ENCODE measurements at places on chromosomes 4 and X.

DNA sequence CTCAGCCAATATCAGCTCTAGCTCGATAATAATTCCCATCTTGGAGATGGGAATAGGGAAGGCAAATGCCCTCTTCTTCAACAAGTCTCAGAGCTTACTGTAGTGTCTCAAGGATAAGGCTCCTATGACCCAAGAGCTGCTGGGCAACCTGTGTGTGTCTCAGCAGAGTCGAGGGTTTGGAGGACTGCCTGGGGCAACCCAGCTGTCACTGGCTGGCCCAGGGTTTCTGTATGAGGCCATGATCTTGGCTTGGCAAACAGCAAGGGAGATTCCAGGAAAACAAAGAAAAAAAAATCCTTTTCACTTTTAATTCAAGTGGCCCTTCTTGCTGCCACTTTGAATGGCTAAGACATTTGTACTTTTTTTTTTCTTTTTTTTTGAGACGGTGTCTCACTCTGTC lies 34.4 kb downstream of the TMSB4X start:
- H3K27ac ChIP-seq, result no peak overlapping the region
- H3K36me3 ChIP-seq, result no peaks in the 10 kb centered on the region

DNA sequence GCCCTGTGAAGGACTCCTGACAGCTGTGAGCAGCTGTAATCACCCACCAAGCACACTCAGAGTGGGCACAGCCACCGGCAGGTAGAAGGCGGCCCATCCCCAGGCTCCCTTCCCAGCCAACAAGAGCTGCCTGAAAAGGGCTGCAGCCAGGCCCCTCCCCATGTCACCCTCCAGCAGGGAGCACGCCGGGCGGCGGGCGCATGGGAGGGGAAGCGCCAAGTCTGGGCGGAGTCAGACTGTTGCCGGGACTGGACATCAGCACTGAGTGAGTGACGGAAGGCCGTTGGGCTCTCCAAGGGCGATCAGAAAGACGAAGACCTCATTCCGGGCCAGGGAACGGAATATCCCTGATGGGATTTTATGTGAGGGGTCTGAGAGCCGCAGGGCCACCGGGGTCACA lies 82.1 kb downstream of the PPP2R2C start:
- no peaks in the 10 kb centered on the region for H3K27me3 ChIP-seq
- H3K36me3 ChIP-seq, result no peaks in the 10 kb centered on the region
- DNase-seq, result peak; percentile 65
- no peak overlapping the region for H3K27ac ChIP-seq
- H3K4me3 ChIP-seq, result no peak overlapping the region
- H3K4me1 ChIP-seq, result peaks cover 8% of the 10 kb centered on the region

- no peak for DNase-seq
- no peaks in the 10 kb centered on the region for H3K36me3 ChIP-seq
- H3K4me3 ChIP-seq, result no peak overlapping the region
Measured at GRCh38 chr4:169236873-169237626, 33.7 kb downstream of the SH3RF1 start.

GRCh38 chrX:22081475-22082092 lies 49.5 kb downstream of the PHEX start:
- H3K4me3 ChIP-seq, result no peak overlapping the region
- no peaks in the 10 kb centered on the region for H3K36me3 ChIP-seq
- H3K4me1 ChIP-seq, result no peaks in the 10 kb centered on the region
- no peaks in the 10 kb centered on the region for H3K27me3 ChIP-seq

GRCh38 chr4:7708981-7709380 lies 230.7 kb downstream of the AFAP1 start:
- no peak for DNase-seq
- no peak overlapping the region for H3K4me3 ChIP-seq
- no peak overlapping the region for H3K27ac ChIP-seq
- peaks cover 34% of the 10 kb centered on the region for H3K4me1 ChIP-seq

GRCh38 chrX:88146577-88146976 lies 600.4 kb upstream of the CPXCR1 start:
- H3K27ac ChIP-seq, result no peak overlapping the region
- no peaks in the 10 kb centered on the region for H3K36me3 ChIP-seq
- H3K4me3 ChIP-seq, result no peak overlapping the region
- no peaks in the 10 kb centered on the region for H3K4me1 ChIP-seq

- H3K36me3 ChIP-seq, result no peaks in the 10 kb centered on the region
- no peak for DNase-seq
- no peak overlapping the region for H3K4me3 ChIP-seq
Measured at GRCh38 chrX:119501511-119502148, 33.4 kb downstream of the SLC25A5 start.

- H3K27me3 ChIP-seq, result no peaks in the 10 kb centered on the region
- DNase-seq, result no peak
- peaks cover 10% of the 10 kb centered on the region for H3K4me1 ChIP-seq
- H3K36me3 ChIP-seq, result no peaks in the 10 kb centered on the region
Measured at GRCh38 chr4:75172551-75172950, 239.6 kb downstream of the PARM1 start.

GRCh38 chr4:22515888-22516541 lies at the start of gene ADGRA3:
TSS of gene ADGRA3 (minus strand) at chr4:22516066. CDS start at chr4:22515784, 282 bp downstream.
- peak within 1 kb of the TSS; percentile 84 for H3K4me3 ChIP-seq
- H3K4me1 ChIP-seq, result peaks cover 8% of the 10 kb centered on the region
- no peaks in the 10 kb centered on the region for H3K36me3 ChIP-seq
- peaks cover 5% of the 10 kb centered on the region for H3K27me3 ChIP-seq
- DNase-seq, result peak; percentile 91

DNA sequence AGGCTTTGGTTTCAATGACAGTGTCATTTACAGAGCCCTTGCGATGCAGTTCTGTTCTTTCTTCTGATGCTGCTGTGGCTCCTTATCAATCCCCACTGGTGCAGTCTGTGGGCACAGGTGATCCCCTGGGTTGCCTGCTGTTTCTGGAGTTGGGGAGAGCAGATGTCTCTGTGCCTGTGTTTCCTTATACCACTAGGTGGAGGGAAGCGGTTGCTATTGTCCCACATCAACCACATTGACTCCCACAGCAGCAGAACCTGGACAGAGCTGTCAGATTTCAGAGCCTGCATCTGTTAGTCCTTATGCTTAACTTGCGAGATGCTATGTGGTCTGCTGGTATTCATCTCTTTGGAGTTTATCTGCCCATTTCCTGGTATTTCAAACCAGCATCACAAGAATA lies 57.7 kb downstream of the NEIL3 start:
- H3K4me1 ChIP-seq, result no peaks in the 10 kb centered on the region
- H3K4me3 ChIP-seq, result no peak overlapping the region

GRCh38 chrX:120242813-120243212 lies 7.8 kb upstream of the ZBTB33 start:
- DNase-seq, result no peak
- H3K4me1 ChIP-seq, result no peaks in the 10 kb centered on the region
- H3K27ac ChIP-seq, result no peak overlapping the region
- no peaks in the 10 kb centered on the region for H3K36me3 ChIP-seq

DNA sequence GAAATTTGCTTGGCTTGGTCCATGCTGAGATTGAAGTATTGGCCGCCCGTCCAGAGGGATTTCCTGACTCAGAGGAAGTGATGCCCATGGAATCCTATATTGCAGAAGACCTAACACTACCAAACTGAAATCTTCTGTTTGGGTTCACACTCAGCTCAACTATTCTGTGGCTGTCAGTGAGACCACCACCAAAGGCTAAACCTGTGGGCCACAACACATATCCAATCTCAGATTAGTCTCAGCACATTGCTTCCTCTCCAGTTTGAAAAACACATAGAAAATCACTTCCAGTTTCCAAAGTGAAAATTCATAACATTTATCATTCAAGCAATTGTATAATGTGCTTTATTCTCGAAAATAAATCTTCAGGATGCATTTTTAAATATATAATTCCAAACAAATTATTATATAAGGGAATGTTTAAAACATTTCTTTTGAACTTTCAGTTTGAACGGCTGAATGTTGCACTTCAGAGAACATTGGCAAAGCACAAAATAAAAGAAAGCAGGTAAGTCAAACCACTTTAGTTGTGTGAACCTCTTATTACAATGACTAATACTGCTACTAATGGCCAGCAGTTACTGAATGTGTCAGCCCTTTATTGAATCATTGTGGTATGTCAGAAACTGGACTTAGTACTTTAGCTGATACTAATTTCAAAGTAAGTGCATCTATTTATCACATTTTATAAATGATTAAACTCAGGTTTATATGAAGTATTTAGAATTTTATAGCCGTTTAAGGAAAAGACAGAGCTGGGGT lies 37.0 kb downstream of the GUCY1A1 start:
- H3K27me3 ChIP-seq, result no peaks in the 10 kb centered on the region
- H3K36me3 ChIP-seq, result no peaks in the 10 kb centered on the region
- H3K4me1 ChIP-seq, result peaks cover 5% of the 10 kb centered on the region
- DNase-seq, result no peak

GRCh38 chr4:67721770-67722597 lies 21.0 kb upstream of the UBA6 start:
- H3K4me3 ChIP-seq, result no peak overlapping the region
- no peaks in the 10 kb centered on the region for H3K27me3 ChIP-seq
- peak; percentile 28 for DNase-seq
- H3K27ac ChIP-seq, result no peak overlapping the region
- H3K4me1 ChIP-seq, result peaks cover 6% of the 10 kb centered on the region

DNA sequence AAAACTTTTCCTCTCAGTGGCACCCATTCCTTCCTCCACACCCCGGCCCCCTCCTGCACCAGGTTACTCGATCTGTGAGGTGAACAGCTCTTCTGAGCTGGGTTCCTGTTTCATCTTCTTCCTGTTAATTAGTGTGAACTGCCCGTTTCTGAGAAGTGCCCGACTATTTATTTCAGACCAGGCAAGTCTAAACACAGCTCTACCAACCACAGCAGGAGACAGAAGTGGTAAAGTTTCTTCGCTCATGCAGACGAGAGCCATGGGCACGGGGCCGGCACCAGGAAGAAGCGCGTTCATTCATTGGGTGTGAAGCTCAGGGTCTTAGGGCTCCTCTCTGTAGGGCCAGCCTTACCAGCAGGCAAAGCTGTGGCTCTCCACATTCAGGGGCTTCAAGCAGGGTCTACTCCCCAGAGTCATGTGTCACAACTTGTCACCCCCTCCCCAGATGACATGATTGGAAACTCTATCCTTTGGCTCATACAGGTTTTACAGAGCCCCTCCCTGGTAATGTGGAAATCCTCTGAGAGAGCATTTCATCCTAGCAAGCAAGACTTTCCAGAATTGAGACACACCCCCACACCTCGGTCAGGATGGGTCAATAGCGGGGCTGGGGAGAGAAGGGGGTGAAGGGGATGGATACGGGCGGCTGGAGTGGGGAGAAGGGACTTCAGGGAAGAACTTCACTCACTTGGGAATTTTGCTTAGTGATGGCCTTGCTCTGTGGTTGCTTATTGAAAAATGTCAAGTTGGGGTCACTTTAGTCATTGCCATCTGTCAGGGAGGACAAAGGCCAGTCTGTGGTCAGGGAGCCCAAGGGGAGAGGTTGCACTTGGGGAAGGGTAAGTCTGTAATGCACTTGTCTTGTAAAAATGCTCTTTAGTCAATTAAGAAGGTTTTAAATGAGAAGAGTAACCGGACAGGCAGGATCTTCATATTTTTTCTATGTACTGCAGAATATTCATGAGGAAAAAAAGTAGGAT lies 121.6 kb upstream of the TRIM2 start:
- DNase-seq, result no peak
- H3K4me1 ChIP-seq, result peaks cover 19% of the 10 kb centered on the region
- no peak overlapping the region for H3K4me3 ChIP-seq
- H3K36me3 ChIP-seq, result no peaks in the 10 kb centered on the region
- H3K27me3 ChIP-seq, result no peaks in the 10 kb centered on the region

GRCh38 chr4:69749771-69750170 lies 10.6 kb downstream of the SULT1B1 start:
- no peak overlapping the region for H3K4me3 ChIP-seq
- H3K27me3 ChIP-seq, result no peaks in the 10 kb centered on the region
- no peak overlapping the region for H3K27ac ChIP-seq
- H3K4me1 ChIP-seq, result no peaks in the 10 kb centered on the region
- H3K36me3 ChIP-seq, result no peaks in the 10 kb centered on the region
- DNase-seq, result no peak

- no peak for DNase-seq
- no peak overlapping the region for H3K27ac ChIP-seq
- no peak overlapping the region for H3K4me3 ChIP-seq
Measured at GRCh38 chr4:140395668-140396067, 22.2 kb downstream of the SCOC start.

GRCh38 chr4:67568820-67569219 lies 10.3 kb downstream of the STAP1 start:
- DNase-seq, result no peak
- H3K4me1 ChIP-seq, result no peaks in the 10 kb centered on the region
- no peaks in the 10 kb centered on the region for H3K36me3 ChIP-seq
- H3K4me3 ChIP-seq, result no peak overlapping the region
- no peak overlapping the region for H3K27ac ChIP-seq
- H3K27me3 ChIP-seq, result no peaks in the 10 kb centered on the region

DNA sequence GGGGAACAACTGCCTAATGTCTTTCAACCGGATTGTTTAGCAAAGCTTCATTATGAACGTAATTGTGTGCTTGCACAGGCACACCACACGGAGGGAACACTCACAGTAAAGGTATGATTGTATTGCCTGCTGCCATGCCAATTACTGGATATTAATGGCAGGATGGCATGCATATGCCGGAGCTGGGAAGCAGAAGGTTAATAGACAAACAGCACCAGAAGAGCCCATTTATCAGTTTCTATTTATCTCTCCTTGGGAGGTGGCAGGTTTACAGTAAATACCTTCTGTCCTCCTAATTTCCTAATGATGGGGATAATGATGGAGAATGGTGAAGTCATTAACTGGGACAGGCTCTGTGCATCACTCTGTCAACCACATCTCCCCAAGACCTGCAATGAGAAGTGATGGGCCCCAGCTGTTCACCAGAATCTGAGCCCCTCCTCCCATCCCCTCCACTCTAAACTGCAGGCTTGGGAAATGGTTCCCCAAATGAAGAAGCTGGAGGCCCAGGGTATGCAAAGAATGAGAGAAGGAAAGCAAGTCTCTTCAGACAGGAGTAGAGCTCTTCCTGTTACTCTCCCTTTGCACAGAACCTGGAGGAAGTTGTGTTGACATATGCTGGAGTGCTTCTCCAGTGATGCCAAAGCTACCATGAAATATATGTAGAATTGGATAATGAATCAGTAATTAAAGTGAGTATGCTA lies 160.8 kb downstream of the NAA11 start:
- no peaks in the 10 kb centered on the region for H3K27me3 ChIP-seq
- H3K4me3 ChIP-seq, result no peak overlapping the region
- no peaks in the 10 kb centered on the region for H3K36me3 ChIP-seq
- no peak overlapping the region for H3K27ac ChIP-seq
- no peak for DNase-seq

DNA sequence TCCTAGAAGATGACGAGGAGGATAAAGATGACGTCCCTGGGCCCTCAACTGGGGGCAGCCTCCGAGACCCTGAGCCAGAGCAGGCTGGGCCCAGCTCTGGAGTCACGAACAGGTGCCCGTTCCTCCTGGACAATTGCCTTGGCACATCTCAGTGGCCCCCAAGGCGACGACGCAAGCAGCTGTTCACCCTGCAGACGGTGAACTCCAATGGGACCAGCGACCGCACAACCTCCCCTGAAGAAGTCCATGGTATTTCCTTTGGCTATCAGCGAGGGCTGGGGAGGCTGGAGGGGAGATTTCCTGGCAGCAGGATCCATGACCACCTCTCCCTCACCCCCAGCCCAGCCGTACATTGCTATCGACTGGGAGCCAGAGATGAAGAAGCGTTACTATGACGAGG lies 11.9 kb downstream of the USP11 start:
- no peak overlapping the region for H3K27ac ChIP-seq
- no peaks in the 10 kb centered on the region for H3K27me3 ChIP-seq
- H3K4me3 ChIP-seq, result no peak overlapping the region
- no peak for DNase-seq
- H3K36me3 ChIP-seq, result no peaks in the 10 kb centered on the region
